GM12891 (cell line): ENCODE measurements at places on chromosomes 3 and 15.

GRCh38 chr15:80060356-80061006 lies 1.0 kb downstream of the ZFAND6 start:
- DNase-seq = no peak

GRCh38 chr3:127673191-127674100 lies 694 bp downstream of the ABTB1 start:
- peak; percentile 52 for DNase-seq

DNA sequence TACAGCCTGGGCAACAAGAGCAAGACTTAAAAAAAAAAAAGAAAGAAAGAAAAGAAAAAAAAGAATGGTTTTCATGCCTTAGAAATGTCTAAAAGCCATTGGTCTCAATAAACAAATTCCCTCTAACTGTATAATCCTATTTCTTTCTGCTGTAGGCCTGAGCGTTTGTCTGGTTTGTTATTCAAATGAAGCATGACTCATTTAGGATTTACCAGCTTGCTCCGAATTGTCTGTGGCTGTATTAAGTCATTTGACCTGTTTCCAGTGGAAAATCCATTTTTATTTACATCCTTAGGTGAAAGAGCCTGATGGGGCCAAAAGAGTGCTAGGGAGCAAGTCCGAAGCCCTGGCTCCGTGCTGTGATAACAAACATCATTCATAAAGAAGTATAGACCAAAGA lies 73.8 kb downstream of the BDH1 start:
- no peak for DNase-seq

GRCh38 chr3:139328356-139328755 lies 15.5 kb upstream of the MRPS22 start:
- DNase-seq = no peak

DNA sequence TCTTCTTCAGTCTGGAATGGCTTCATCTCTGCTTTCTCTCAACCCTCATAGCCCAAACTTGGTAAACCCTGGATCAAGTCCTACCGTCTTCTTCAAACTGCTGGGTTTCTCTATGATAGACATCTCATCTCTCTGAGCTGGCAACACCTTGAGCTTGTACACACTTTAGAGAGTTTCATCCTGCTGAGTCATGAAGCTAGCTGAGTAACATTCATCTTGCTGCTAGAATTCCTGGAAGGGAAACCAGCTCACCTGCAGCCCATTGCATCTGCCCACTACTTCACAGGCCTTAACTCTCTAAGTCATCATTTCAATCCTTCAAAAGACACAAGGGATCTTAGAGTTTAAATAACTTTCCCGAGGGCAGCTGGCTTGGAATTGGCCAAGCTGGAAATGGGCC lies 175.5 kb upstream of the RORA start:
- no peak for DNase-seq

DNA sequence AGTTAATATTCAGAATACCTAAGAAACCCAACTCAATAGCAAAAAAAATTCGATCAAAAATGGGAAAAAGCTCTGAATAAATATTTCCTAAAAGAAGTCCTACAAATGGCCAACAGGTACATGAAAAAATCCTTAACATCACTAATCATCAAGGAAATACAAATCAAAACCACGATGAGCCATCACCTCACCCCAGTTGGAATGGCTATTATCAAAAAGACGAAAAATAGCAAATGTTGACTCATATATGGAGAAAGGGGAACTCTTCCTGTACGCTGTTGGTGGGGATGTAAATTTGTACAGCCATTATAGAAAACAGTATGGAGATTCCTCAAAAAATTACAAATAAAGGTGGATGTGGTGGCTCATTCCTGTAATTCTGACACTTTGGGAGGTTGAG lies 29.6 kb upstream of the SGO1 start:
- no peak for DNase-seq

DNA sequence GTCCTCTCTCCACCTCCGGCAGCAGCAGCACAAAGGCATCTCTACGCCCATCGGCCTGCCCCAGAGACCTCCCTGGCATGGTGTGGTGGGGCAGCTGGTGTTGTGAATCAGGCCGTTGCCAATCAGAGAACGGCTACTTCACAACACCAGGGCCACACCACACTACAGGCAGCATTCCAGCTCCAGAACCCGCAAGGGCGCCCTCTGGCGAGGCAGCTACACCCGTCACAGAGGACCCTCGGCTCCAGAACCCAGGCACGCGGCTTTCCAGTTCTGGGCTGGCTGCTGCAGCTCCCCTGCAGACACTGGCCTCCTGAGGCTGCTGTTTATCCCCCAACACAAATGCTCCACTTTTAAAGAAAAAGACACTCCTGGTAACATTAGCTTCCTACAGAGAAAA lies 127.5 kb upstream of the TOPAZ1 start:
- peak; percentile 48 for DNase-seq

DNA sequence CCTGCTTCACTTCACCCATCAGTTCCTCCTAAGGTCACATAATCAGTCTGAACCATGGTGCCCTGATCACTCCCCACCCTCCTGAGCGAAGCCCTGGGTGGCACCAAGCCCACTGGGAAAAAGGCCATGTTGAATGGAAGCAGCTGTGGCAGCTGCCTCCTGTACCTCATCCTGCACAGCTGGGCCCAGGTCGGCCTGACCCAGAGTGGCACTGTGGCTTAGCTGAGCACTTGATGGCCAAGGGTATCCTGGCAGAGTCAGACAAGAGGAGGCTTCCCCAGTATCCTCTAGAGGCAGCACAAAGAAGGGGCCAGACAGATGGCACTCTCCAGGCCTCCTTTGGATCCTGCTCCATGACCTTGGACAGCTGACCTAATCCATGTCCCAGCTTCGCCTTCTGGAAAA lies 68.4 kb downstream of the TLE3 start:
- DNase-seq = no peak

GRCh38 chr3:66860771-66861170 lies 137.3 kb upstream of the KBTBD8 start:
- DNase-seq = no peak

DNA sequence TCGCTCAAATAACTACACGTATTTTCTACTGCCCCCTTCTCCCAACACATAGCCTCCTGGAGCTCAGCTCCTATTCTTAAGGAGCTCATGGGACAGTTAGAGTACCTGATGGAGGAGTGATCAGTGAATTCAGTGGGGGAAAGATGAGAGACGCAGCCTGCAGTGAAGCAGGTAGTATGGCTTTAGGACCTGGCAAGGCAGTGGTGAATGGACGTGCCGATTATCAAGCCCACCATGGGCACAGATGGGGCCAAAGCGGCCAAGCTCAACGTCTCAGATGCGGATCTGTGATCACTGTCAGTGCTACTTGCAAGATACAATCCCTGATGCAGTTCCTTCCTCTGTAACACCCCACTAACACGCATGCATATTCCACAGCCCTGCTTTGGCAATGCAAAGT lies 45.8 kb upstream of the ATP2B2 start:
- DNase-seq = no peak

- no peak for DNase-seq
Measured at GRCh38 chr3:103055021-103055520, 620.3 kb downstream of the ZPLD1 start.

DNA sequence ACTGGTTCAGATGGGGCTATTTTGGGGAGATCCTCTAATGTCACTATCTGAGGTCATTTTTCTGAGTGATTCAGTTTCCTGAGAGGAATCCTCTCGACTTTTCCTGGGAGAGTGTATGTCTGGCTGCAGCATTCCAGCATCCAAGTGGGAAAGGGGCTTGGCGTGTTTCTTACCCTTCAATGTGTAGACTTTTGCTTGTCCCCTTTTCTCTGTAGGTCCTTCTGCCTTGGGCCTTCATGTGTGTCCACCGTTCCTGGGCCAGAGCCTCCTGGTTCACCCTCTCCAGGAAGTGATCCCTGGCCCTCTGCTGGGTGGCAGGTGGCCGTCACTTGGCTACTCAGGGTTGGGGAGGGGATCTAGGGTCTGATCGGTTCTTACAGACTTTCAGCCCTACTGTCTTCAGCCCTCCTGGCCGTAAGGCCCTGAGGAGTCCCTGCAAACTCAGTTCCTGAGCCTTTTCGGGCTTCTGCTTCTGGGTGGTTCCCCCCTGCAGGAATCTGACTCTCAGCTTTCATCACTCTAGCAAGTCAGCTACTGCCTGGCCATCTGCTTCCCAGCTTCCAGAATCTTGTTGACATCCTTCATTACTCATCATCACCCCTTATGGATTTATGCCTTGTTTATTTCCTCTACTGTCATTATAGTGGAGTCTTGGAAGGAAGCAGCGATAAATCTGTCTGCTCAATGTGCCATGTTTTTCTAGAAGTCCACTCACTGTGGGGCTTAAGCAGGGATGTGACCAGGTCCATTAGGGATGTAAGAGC lies 36.5 kb downstream of the GOLGA6L10 start:
- DNase-seq = no peak

GRCh38 chr3:22380253-22380652 lies 629.2 kb upstream of the ZNF385D start:
- DNase-seq = no peak

DNA sequence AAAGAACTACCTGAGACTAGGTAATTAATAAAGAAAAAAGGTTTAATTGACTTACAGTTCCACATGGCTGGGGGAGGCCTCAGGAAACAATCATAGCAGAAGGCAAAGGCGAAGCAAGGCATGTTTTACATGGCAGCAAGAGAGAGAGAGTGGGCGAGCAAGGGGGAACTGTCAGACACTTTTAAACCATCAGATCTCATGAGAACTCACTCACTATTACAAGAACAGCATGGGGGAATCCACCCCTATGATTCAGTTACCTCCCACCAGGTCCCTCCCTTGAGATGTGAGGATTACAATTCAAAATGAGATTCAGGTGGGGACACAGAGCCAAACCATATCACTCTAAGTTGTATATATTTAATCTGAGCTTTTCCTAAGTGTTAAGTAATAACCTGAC lies 79.0 kb upstream of the MLF1 start:
- no peak for DNase-seq

GRCh38 chr3:190197346-190197763 lies 76.7 kb upstream of the P3H2 start:
- no peak for DNase-seq

DNA sequence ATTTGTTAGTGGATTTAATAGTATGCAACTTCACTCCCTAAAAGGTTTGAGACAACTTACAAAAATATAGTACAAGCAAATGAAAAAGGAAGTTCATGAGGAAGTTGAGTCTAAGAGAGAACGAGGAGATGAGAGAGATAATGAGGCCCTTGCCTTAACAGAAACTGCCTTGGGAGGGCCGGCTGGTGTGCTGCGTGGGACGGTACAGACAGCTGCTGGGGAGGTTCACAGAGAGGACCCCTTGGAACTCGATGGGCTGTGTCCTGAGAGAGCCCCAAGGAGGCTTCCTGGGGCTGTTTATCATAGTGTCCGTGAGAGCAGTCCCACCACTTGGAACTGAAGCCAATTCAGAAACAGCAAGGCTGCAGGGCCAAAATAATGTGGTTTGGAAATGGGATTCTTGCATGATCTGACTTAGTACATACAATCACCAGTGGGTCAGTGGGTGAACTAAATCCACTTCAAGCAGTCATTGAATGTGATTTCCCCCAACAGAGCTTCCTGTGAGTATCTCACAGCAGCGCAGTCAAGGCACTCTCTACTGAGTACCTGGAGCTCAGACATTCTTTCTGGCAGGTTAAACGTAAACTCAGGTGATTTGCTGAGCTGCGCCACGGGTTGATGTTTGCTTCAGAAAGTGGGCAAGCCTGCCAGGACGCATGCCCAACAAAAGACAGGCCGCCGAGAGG lies 90.8 kb downstream of the CRTC3 start:
- DNase-seq = peak; percentile 65

DNA sequence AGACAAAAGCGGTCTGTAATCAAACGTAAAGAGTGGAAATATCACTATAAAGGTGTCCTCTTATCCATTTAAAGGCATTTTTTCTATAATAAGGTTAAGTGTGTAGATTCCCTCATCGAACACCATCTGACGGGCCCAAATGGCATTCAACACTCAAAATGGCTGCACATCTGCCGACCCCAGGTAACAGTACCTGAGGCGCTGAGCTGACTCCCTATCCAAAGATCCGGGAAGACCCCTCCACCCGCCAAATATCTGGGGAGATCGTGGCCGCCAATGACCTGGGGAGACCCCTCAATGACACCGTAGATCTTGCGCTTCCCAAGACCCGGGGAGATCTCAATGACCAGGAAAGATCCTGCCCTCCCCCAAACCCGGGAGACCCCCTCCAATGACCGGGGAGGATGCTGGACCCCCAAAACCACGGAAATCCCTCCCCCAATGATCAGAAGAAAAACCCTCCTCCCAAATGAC lies 476 bp downstream of the IP6K2 start:
- DNase-seq = no peak

DNA sequence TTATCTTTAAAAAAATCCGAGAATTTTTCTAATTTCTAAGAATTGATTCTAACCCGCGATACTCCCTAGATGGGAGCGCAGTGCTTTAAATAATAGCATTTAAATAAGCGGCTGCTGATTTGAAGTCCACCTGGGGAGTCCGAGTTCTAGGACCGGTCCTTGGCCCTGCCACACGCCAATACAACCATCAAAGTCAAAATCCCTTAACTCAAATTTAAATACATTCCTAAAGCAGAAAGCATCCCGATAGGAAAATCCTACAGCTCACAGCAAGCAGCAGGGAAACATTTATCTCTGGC lies 508 bp upstream of the ECT2 start:
- no peak for DNase-seq

GRCh38 chr15:64310036-64310435 lies 45.9 kb downstream of the CSNK1G1 start:
- DNase-seq = no peak

- DNase-seq = no peak
Measured at GRCh38 chr3:31810991-31811433, 170.1 kb downstream of the OSBPL10 start.

- DNase-seq = no peak
Measured at GRCh38 chr15:61605343-61605742, 376.2 kb upstream of the RORA start.

DNA sequence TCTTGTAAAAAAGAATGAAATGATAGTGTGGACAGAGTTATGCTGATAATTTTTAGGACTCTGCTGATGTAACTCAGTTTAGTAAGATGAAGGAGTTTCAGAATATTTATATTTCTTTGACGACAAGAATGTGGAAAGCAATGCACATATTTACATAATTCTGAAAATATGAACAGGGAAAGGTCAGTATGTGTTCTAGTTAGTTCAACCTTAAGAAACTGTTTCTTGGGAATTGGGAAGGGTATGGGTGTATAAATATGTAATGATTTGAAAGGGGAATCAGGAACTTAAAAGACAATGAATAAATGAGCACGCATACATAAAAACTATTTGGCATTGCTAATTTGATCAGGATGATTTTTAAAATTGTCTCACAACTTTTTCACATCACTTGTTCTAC lies 1226.1 kb downstream of the SI start:
- no peak for DNase-seq

DNA sequence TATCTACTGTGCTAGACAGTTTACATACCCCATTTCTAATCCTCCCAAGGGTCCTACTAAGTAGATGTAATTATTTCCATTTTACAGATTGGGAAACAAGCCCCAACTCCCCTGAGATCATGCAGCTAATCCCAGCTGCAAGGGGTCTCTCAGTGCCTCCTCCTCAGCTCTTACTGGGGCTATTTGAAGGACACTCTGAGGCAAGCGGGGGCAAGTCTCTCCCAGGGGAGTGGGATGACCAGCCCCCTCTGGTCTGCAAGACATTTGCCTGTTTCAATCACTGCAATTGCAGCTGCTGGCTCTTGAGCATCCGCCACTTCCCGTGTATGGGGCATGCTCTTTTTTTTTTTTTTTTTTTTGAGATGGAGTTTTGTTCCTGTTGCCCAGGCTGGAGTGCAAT lies 11.4 kb downstream of the LAMP3 start:
- no peak for DNase-seq

- no peak for DNase-seq
Measured at GRCh38 chr3:196757876-196758739, 18.5 kb downstream of the PAK2 start.
